ENCODE measurements at places on chromosomes 2 and 18. TPM values are rescaled to one million over a fixed set of nuclear protein-coding genes. Genes with fewer than 3 reads are reported as not detected.

DNA sequence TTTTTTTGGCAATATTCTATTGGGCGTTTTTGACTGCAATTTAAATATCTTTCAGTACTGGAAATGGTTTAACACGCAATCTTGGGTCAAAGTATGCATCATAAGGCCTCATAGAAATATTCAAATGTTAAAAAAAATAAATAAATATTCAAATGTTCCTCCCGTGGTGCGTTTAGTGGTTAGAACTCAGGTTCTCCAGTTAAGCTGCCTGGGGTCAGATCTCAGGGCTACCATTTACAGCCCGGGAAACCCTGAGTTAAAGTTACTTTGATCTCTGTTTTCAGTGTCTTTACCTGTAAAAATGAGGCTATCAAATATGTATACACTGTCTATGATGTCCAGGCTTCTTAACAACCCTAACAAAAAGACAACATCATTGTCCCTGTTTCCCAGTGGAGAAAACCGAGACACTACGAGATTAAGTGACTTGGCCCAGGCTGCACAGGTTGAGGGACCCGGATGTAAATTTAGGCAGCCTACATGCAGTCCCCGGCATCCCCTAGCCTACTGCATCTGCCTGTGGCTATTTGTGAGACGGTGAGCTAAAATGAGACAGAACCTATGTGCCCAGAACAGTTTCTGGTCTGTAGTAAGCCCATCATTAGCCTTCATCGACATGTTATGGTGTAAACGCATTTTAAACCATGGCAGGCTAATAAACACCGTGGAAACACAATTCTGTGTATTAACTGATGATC, 1.7 kb downstream of the FHL2 start:
- DNase-seq: no peak

GRCh38 chr18:5238371-5238976, 41.4 kb upstream of the AKAIN1 start:
- no peak for DNase-seq

DNA sequence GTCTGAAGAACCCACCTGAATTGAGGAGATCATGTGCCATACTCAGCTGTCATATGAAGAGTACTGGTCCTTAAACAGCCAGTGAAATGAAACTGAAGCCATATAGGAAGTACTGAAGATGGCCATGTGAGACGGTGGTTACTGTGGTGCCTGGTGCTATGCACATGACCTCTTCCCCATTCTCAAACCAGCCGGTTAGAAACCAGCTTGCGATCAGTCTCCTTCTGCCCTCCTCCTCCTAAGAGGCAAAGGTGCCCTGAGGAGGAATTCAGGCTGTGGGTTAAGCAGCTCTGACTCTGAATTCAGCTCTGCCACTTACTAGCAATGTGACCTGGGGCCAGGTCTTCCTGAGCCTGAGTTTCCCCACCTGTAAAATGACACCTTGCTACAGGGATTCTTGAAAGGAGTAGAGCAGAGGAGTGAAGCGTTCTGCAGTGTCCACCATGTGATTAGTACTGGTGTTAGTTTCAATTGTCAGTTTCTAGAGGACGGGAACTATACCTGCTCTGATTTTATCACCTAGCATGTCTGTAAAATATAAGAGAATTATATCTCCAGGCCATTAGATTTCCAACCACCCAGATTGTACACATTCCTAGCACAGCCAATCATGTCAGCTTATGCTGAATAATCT, 5.1 kb downstream of the FECH start:
- DNase-seq: no peak

- no peak for DNase-seq
Observed at GRCh38 chr2:224190234-224190935, 151.3 kb upstream of the SERPINE2 start.

DNA sequence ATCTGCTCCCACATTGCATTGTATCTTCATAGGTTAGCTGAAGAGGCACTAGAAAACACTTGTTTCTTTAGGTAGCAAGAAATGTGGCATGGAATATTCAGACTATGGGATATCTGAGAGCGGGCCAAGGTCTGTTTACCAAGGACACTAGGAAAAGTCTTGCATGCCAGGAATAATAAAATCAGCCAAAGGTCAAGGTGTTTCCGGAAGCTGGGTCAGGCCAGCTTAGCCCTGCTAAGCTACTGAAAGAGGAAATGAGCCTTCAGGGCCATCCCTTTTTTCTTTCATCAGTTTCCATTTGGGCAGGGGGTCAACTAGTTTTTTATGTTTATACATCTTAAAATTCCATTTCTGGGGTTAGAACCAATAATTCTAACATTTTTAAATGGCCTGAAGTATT, 101.1 kb downstream of the DPP4 start:
- no peak for DNase-seq

DNA sequence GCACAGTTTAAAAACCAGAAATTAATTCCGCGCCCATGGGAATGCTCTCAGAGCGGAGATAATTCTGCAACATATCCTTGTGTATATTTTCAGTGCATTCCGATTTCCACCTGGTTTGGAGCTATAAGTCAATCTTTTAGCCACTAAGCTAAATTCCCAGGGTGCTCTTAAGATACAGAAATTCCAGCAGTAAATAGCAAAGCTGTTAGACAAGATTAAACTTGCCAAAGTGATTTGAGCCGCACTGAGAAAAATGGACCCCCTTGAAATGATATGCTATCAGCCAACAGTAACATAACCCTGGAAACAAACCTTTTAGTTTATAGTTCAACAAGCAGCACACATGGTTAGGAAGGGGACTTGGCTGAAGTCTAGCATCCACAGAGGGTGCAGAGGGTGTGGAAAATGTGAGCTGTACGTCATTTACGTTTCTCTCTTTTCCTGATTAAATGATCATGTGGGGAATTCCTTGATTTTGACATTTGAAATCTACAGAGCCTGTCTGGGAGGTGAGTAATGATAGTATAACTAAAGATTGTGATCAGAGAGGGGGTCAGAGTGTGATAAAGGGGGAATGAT, 99.8 kb upstream of the COPS8 start:
- DNase-seq: no peak

DNA sequence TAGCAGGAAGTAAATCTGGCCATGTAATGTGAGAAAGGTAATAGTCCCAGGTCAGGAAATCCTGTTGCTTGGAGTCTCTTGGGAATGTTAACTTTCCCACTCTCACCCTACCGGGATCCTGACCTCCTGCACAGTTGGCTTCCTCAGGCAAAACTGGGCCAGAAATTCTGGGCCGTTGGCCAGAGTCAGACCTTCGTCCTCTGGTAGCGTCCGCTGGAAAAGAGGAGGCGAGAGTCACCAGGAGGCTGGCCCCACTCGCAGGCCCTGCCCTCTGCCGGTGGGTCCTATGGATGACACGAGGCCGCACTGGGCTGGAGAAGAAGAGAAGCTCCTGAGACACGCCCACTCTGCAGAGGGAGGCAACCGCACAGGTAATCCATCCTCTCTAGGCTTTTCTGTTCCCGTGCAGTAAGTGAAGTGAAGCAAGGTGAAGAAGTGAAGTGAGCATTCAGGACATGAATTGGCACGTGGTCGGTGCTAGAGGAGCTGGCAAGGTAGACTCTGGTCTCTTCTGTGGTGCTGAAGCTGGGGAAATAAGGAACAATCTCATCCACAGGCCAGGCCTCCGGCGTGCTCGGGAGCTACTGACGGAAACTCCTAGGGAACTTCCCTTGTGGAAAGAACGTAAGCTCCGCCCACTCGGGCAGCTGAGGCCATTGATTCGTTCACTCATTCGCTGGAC, 182.7 kb upstream of the GLI2 start:
- no peak for DNase-seq

GRCh38 chr2:48914477-48915089, 159.1 kb upstream of the LHCGR start:
- DNase-seq: no peak

The IL1A gene
- 1.9 TPM for total RNA-seq

All from urinary bladder (tissue), 4 donors.